ENCODE measurements at places on chromosomes 1 and 21.

DNA sequence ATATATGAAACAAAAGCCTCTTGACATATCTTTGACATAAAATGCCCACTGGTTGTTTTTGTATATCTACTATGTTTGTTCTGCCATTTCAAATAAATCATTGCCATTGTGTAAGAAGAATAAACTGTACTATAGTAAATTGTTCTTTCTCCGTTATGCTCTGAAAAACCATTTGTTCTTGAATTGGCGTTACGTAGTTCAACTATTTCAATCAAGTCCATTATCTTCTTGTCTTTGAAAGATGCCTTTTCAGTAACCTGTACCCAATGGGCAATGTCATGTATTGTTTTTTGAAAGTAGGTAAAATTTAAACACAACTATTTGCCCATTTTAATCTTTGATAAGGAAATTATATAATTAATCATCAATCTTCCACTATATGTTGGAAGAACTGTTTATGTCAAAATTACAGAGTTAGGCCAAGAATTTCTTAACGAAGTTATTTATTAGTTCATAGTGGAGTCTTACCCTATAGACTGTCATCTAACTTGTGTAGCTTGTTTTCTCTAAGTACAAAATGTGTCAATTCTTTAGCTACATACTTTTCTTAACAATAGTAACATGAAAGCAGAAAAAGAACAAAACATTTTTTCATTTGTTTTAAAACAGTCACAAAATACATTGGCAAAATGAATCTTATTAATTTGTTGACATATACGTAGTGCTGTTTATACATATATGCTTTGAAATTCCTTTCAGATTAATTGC lies 294.8 kb downstream of the PTPRC start:
- no peak for DNase-seq

DNA sequence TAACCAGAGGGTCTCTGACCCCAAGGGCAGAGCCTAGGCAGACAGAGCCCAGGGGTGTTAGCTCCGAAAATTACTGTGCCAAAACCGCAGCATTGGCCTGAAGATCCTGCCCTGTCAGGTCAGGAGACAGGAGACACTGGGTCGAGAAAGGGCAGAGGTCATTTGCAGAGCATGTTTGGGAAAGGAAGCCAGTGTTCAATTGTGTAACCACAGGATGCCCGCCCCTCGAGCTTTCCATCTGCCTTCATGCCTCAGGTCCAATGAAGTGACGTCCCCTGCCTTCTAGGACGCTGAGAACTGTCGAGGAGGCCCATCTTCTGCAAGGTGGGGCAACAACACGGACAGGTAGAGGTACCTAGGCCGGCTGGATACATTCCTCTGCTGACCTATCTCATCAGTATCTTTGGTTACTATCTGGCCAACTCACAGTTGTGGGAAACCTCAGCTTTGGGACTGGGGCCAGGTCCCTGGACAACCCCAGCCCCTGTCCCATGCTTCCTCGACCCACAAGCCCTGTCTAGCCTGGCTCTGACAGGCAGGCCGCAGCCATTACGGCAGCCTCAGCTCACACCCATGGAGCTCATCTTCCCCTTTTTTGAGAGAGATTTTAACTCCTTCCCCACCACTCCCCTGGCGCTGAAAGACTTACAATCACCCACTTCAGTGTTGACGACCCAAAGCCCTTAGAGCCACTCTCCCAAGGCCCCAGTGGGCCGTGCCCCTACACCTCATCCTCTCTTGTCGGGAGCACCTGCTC lies 1.3 kb downstream of the ARL8A start:
- DNase-seq = no peak

DNA sequence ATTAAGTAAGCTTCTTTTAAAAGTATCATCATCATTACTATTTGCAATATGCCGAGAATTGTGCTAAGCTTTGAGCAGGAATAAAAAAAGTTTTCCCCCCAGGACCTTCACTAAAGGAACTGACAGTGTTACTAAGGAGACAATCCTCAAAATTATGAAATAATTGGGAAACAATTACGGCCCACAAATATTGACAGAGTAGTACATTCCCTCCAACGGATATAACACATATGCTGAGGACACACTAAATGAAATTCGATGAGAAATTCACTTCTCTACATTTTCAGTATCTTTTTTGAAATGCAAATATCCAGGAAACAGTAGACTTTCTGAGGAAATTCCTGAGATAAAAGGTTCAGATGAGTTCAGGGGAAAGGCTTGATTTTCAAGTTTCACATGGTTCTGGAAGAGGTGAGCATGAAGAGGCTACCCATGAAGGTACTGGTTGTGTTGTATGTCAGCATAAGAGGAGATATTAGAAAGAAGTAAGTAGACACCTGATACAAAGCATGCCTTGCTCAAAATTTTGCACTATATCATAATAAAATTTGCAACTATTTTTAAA lies 171.2 kb upstream of the NR5A2 start:
- no peak for DNase-seq

GRCh38 chr21:32389337-32390015 lies 3.3 kb downstream of the URB1 start:
- DNase-seq = no peak

- no peak for DNase-seq
Measured at GRCh38 chr1:150061632-150062101, 5.9 kb upstream of the VPS45 start.

DNA sequence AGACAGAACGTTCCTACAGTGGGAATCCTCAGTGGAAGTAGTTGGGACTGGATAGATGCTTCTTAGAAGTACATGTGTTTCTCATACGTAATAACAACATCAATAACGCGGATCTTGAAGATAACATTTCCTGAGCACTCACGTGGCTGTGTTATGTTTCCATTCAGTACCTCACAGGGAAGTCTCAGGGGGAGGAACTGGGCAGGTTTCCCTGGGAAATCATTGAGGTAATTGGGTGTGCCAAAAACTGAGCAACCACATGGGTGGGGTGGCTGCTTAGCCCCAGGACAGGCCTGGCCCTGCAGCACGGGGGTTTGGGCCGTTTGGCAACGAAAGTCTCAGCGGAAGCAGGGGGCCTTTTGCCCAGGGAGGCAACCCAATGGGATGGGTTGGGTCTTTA lies 133.8 kb downstream of the ZSCAN20 start:
- no peak for DNase-seq

DNA sequence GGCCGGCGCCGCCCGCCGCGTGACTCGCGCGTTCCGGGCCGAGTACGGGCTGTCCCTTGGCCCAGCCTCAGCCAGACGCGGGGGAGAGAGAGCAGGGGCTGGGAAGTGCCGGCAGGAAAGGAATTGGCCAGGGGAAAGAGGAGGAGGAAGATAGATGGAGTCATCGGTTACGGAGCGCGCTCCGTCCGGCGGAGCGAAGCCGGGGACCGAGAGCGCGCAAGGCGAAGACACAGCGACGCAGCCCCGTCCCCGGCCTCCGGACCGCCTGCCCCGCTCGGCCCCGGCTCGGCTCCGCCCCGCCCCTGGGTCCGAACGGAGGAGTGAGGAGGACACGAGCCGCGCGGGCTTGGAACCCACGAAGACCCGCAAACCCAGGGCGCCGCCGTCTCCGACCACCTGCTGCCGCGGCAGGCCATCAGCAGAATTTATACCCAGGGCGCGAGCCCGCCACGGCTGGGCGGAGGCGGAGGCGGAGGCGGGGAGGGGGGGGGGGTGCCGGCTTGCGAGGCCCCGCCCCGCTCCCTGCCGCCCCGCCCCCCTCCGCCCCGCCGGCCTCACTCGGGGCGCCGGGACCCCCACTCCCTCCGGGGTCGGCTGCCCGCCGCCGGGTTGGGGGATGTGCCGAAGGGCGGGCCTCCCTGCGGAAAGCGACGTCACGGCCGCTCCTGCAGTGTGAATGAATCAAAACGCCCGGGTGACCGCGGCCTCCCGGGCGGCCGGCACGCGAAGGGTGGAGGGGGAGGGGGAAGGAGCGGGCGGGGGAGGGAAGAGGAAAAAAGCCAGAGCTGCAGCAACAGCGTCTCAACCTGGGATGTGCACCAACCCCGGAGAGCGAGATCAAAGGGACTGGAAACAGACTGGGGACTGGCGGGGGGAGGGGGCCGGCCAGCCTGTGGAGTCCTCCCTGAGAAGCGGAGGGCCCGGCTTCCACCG lies at the start of gene LHX4:
LHX4 (plus strand) TSS at position 782 of the 933 bp plus-strand sequence. CDS start 266 bp downstream, outside the sequence.
- DNase-seq = no peak

DNA sequence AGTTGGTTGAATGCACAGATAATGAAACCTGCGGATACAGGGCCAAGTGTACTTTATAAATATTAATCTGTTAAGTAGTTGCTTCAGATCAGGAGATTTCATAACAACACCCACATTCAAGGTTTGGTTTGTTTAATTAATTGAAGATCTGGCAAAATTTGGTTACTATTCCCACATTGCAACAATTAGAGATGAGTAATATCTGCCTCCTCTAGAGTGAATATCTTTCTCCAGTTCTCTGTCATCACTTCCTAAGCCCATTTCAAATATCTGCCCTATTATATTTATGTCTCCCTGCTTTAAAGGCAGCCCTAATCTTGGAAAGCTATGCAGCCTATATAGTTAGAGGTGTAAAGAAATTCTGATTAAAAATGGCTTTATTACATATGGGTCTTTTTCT lies 61.4 kb downstream of the PPP2R5A start:
- no peak for DNase-seq

GRCh38 chr1:205518661-205519540 lies 14.4 kb downstream of the CDK18 start:
- no peak for DNase-seq

GRCh38 chr1:12359359-12360133 lies 129.7 kb downstream of the VPS13D start:
- no peak for DNase-seq

GRCh38 chr1:67729872-67730271 lies 44.9 kb downstream of the GADD45A start:
- no peak for DNase-seq
